Kidney epithelial cell (primary cell): ENCODE measurements at places on chromosomes 7 and 10.

DNA sequence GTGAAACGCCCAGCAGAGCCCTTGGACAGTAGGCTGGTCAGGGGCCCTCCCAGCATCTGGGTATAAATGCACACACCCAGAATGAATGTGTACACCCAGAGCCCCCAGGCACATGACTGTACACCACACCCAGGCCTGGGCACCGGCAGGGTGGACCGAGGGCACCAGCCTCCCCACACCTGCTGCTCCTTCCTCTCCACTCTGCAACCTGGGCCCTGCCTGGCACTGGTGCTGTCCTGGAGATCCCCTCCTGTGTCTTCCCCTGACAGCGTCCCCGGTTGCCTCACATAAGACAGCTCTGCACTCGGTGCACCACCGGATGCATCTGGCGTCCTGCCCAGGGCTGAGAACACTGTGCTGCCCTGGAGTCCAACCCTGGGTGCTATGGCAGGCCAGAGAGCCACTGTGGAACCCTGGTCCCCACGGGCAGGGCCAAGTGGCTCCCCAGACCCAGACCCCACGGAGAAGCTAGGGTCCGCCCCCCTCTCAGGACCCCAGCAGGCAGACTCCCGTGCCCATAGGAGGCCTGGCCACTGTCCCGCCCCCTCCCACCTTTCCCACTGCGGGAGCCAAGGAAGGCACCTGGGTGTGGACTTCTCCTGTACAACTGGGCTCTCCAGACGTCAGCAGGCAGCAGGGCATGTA lies 6.6 kb downstream of the RASGEF1A start:
- no peak for DNase-seq

DNA sequence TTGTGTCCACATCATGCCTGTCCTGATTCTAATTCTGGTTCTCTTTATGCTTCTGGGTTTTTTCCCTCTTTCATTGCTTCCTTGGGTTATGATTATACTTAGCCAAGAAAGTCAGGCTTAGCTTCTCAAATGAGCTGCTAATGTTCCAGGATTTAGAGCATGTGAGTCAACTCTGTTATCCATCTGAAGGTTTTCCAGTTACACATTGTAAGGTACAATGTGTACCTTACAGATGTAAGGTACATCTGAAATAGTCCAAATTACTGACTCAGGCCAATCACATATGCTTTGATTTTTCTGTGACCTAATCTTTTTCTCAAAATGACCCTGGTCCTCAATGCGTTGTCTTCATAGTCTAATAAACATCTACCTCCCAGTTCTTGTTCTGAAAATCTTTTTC lies 13.3 kb upstream of the MIOS start:
- DNase-seq: no peak

DNA sequence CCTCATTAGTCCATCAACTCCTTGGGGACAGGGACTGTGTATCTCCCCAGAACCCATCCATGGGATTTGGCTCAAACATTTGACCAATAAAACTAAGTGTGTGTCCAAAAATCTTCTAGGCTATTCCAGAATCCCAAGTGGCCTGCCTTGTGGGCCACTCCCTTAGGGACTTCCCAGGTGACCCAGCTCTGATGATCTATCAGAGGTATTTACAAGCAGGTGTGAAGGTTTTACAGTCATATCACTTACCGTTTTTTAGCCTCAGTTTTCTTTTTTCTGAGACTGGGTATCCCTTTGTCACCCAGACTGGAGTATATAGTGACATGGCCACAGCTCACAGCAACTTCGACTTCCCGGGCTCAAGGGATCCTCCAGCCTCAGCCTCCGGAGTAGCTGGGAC lies 64.4 kb downstream of the PIP4K2A start:
- DNase-seq: no peak

- no peak for DNase-seq
Measured at GRCh38 chr10:27258838-27259812, 18.5 kb upstream of the ACBD5 start.

DNA sequence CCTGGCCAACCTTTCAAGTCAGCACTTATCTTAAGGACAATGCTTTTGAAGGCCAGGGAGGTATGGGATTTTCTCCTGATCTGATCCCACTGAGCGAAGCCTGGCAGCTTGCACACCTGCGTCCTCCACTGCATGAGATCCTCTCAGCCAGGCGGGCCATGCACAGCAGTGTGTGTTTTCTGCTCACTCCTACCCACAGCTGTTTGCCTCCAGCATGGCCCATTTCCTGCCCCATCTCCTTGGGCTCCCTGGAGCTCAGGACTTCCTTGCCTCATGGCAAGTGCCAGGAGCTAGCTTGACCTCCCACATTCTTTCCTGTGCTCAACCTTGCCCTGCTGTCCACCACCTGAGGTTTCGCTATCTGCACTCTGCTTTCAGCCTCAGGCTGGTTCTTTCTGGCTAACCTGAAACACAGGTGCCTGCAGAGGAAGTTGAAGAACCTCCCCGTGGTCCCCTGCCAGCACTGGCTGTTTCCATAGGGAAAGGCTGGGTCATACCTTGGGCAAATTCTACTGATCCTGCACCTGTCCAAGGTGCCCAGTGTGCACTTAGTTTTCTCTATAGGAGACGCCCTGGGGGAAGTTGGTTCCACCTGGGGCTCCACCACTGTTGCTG lies 43.9 kb upstream of the EEPD1 start:
- DNase-seq: no peak

DNA sequence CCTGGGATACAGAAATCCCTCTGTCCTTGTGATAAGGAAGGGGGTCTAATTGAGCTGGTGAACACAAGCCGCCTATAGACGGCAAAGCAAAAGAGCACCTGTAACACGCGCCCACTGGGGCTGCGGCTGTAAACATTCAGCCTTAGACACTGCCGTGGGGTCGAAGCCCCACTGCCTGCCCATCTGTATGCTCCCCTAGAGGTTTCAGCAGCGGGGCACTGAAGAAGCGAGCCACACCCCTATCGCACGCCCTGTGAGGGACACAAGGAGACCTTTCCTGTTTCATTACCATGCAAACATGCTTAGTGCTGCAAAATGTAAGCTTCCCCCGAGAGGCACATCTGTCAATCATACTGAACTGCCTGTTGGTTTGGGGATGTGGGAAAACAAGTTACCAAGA lies 82.1 kb downstream of the NRP1 start:
- no peak for DNase-seq

- no peak for DNase-seq
Measured at GRCh38 chr10:85791818-85792532, 574.6 kb downstream of the GRID1 start.

GRCh38 chr7:101140746-101141382 lies 13.4 kb upstream of the AP1S1 start:
- no peak for DNase-seq

- no peak for DNase-seq
Measured at GRCh38 chr10:47331954-47332353, 9.7 kb downstream of the GDF2 start.

DNA sequence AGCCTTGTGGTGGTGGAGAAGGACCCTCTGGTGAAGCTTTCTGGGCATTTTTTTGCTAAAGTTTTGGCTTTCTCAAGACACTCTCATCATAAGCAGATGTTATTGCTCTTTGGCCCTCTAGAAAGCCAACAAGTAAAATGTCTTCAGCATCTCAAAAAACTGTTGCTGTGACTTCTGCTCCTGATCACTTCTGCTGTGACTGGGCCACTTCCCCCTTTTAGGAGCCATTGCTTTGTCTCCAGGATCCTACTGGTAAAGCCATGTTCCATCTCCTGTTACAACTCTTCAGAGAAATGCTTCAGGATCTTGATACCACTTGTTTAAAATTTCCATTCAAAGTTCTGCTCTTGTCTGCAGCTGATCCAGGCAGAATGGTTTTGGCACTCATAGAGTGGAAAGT lies 10.9 kb downstream of the PARP12 start:
- DNase-seq: no peak

DNA sequence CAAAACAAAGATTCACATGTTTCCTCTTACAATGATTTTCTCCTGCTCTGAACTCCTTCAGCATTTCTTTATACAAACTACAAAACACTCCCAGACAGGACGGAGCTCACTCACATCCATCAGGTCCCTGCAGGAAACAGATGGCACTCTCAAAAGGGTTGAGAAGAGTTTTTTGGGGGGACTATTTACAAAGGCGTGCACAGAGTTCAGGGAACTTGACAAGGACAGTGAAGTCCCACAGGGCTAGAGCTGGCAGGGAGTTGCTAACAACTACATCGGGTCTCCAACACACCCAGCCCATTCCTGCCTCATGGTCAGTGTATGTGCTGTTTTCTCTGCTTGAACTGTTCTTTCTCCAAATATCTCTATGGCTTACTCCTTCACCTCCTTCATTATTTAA lies 24.7 kb upstream of the YAE1 start:
- no peak for DNase-seq

GRCh38 chr7:93622036-93623033 lies 47.8 kb upstream of the CALCR start:
- DNase-seq: no peak

GRCh38 chr7:56105508-56105907 lies 768 bp downstream of the CHCHD2 start:
- peak; percentile 55 for DNase-seq

DNA sequence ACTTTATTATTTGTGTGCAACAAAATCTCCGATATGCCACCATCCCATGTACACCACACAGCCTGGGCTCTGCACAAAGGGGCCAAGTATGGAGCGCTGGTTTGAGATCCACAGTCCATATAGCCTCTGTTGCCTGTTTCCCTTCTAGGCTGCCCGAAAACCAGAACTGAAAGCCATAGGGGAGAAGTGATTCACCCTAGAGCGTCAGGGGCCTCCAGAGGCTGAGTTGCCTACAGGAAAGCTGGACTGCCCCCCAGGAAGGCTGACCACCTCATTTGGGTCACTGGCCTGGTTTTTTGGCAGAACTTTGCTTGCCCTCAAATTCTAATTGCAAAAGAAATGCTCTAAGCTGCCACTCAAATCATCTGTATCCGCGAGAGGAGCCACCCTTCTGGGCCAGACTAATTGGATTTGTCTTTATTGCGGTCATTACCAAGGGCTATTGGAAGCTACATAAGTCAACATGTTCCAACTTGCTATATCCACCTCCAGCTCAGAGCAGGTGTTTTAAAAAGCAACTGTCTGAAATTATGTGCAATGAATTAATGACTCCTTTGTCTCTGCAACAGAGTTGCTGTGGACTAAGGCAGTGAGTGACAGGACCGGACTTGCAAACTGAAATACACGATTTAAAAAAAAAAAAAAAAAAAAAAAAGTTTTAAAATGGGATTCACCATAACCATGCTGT lies 28.3 kb upstream of the FRMD4A start:
- no peak for DNase-seq

GRCh38 chr7:100400656-100401055 lies 27.4 kb downstream of the PILRA start:
- DNase-seq: no peak

DNA sequence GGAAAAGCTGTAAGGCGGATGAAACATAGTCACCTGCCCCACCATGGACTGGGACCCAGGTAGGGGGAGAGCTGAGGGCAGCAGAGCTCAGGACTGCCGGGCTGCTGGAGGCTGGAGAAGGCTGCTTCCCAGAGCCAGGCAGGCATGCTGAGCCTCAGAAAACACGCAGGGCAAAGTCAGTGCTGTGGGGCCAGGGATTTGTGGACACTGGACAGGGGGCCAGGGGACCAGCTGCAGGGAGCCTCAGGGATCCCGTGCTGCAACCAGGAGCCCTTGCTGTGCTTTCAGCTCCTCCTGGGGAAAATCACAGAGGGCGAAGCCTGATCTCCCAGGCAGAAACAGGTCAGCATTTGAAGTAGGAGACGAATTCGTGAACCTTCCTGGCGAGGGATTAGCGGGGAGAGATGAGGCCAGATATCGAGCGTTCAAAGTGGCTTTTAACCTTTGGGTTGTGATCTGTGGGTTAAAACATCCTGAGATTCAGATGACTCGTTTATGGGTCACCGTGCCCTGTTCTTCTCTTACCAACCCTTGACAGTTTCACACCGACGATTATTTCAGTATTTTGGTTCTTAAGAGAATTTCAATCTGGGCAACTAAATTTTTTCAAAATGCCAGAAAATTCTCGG lies 85.6 kb upstream of the SHH start:
- no peak for DNase-seq

- no peak for DNase-seq
Measured at GRCh38 chr10:75408509-75408875, 6.9 kb upstream of the ZNF503 start.

GRCh38 chr7:147659036-147659995 lies 931.2 kb upstream of the C7orf33 start:
- no peak for DNase-seq

DNA sequence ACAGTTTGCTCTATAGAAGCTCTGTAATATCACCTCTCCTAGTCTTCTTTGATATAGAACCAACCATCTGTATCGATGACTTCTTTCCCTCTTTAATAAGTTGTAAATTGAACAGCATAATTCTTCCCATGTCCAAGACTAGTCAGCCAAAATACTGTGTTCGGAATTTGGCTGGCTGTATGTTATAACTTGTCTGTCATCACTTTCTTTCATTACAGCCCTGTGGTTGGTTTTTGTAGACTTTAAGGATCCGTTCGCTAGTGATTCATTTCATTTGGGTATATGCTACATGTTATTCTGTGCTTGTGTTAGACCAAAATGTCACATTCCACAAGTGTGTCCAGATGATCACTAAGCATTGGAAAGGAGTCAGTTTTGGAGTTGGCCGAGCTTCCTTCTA lies 155.4 kb upstream of the ITGB1 start:
- DNase-seq: no peak

- no peak for DNase-seq
Measured at GRCh38 chr10:83574770-83575169, 564.5 kb upstream of the GHITM start.

- DNase-seq: no peak
Measured at GRCh38 chr10:132363376-132363775, 31.4 kb downstream of the LRRC27 start.

DNA sequence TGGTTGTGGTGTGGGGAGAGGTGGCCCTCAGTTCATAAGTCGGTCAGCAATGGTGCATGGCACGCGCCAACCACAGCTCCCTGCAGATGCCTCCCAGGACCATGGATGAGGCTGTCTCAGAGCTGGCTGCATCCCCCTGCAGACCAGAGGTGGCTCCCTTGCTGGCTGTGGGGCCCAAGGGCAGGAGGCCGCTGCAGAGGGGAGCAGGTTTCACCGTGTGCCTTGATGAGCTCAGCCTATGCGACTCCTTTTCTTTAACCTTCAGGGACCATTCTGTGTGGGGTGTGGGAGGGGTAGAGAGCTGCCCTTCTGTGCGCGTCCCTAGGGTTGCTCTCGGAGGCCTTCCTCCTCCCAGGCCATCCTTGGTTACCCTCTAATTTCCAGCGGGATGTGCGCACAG lies 152.4 kb downstream of the ACTR3B start:
- no peak for DNase-seq

DNA sequence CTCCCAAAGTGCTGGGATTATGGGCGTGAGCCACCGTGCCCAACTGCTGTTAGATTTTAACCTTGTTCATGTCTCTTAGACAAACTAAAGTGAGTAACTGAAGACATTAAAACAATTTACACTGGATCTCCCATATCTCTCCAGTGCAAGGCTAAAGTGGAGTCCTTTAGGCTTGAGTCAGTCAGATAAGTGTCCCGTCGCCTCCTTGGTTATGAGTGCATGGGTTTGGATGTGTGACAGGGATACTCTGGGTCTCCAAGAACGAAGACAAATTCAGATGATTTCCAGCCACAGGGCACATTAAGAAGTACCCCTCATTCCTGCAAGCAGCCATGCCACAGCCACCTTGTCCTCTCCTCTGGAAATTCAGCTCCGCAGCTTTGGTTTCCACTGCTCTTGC lies 66.1 kb upstream of the PDZD8 start:
- no peak for DNase-seq
